ENCODE measurements at places on chromosomes 12 and 14. TPM values are rescaled to one million over a fixed set of nuclear protein-coding genes. Genes with fewer than 3 reads are reported as not detected.

The SPATA7 gene
- total RNA-seq, result 8.3 TPM

The GLT1D1 gene
- total RNA-seq, result not detected

The RASSF9 gene
- total RNA-seq, result 0.83 TPM

The TAS2R7 gene
- not detected for total RNA-seq

The AMHR2 gene
- 0.40 TPM for total RNA-seq

- DNase-seq, result no peak
Observed at GRCh38 chr12:96274331-96274730, 80.2 kb downstream of the ELK3 start.

DNA sequence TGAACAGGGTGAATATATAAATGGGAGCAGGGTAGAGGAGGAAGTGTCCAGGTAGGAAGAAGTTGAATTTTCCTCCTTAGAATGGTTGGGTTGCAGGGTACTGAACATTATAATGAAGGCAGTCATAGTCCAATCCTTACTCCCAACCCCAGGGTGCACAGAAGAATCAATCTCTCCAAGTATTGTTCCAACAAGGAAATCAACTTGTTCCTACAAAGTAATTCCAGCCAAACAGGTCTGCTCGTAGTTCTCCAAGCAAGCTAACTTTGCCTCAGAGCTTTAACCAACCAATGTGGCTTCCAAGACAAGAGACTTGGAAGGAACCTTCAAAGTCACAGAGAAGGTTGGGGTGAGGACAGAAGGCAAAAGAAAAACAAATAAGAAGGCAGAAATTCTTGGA is 527.2 kb downstream of the MED13L start:
- DNase-seq, result no peak

DNA sequence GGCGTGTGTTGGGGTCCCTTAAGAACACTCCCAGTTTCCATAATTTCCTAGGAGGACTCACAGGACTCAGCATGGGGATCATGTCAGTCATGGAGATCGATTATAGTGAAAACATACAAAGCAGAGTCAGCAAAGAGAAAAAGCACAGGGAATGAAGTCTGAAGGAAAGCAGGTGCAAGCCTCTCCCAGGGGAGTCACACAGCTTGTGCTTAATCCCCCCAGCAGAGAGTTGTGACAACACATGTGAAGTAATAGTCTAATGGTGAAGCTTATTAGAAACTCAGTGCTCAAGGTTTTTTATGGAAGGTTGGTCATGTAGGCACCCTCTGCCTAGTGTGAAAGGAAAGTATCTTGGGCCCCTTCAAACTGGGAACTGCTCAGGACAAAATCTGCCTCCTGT is 149.0 kb upstream of the SEL1L start:
- no peak for DNase-seq

DNA sequence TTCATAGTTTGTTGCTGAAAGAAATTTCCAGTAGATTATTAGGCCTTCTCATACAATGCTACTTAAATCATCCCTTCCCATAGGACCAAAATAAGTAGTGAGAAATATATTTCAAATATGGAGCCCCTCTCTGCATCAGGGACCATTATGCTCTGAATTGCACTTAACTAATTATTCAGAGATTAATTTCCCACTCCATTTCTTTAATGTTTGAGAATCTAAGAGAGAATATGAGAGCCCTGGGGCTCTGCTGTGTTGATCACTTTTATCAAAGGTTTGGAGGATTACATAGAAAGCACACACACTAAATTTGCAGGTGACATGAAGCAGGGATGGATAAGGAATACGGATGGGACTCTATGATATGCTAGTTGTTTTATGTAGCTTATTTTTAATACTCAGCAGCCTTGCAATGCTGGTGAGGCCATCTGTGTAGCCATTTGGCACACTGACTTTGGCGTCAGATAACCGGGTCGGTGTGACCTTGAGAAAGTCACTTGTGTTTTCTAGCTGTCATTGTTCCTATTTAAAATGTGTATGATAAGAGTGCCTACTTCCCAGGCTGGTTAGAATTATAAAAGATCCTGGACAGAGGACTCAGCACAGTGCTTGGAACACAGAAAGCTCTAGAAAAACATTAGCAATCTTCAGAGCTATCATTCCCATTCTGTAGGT is 49.9 kb upstream of the FBXO21 start:
- DNase-seq, result no peak

- DNase-seq, result peak; percentile 21
Observed at GRCh38 chr14:101575581-101575980, 14.3 kb downstream of the DIO3 start.

GRCh38 chr12:67681105-67681778 is 32.7 kb downstream of the DYRK2 start:
- DNase-seq, result no peak

- DNase-seq, result no peak
Observed at GRCh38 chr14:94655169-94655710, 43.0 kb downstream of the SERPINA3 start.

GRCh38 chr12:49296034-49296835 is 1.3 kb downstream of the PRPH start:
- DNase-seq, result peak; percentile 76

DNA sequence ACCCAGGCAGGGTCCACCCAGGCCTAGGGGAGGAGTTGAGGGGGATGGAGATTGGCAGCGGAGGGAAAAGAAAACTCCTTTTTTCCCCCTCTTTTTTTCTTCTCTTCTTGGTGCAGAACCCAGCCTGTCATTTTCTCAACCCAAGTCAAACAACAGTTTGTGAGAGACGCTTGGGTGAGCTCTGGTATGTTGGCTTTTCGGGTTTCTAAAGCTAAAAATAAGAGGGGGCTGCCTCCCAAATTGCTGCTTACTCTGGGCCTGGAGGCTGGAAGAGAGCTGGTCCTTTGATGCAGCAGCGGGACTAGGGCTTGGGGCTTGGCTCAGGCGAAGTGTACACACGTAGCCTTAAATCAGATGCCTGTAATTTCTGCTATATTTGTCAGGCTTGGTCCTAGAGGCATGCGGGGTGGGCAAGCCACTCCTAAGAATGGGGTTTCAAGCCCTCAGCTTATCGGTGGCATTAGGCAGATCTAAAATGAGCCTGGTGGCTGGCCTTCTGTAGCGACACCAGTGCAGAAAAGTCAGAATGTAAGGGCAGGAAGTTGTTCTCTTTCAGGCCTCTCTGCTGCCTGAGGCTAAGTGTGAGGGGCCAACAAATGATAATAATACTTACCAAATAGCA is 816 bp upstream of the SLC8A3 start:
- DNase-seq, result no peak

Data from Peyer's patch (tissue), 4 donors.